ENCODE measurements at places on chromosomes 12 and 14.

- no peak for DNase-seq
These were observed 201.1 kb upstream of the TMEM260 start for GRCh38 chr14:56378475-56378877.

DNA sequence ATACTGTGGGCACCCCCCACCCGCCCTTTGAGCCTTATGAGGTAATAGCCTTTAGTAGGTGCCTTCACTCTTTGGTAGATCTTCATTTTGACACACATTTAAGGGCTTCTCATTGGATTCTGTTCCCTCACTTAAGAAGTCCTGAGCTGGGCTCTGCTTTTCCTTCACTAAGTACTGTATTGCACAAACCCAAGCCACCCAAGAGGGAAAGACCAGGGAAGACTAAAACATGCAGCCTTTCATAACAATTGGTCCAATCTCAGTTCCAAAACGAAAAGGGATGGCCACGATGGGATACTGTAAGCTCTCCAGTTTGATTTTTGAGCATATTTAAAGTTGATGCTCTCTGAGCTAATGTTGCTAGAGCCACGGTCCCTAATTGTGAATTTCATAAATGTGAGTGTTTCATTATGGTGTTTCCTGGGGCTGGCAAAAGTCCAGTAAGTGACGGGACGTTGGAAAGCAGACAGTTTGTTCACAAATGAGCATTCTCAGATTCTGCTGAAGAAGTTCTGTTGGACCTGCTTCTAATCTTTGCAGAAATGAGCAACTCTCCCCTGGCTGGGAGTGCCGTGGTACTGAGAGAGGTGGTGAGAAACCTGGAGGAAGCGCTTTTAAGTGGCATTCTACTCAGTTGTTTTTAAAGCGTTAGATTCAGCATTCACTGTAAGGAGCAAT lies 9.4 kb downstream of the SSPN start:
- DNase-seq: peak; percentile 58

GRCh38 chr14:68040633-68041369 lies 221.2 kb downstream of the RAD51B start:
- no peak for DNase-seq

- no peak for DNase-seq
These were observed 117.4 kb downstream of the FOXN3 start for GRCh38 chr14:89299587-89299986.

GRCh38 chr12:118237052-118237665 lies 101.2 kb downstream of the PEBP1 start:
- DNase-seq: no peak

DNA sequence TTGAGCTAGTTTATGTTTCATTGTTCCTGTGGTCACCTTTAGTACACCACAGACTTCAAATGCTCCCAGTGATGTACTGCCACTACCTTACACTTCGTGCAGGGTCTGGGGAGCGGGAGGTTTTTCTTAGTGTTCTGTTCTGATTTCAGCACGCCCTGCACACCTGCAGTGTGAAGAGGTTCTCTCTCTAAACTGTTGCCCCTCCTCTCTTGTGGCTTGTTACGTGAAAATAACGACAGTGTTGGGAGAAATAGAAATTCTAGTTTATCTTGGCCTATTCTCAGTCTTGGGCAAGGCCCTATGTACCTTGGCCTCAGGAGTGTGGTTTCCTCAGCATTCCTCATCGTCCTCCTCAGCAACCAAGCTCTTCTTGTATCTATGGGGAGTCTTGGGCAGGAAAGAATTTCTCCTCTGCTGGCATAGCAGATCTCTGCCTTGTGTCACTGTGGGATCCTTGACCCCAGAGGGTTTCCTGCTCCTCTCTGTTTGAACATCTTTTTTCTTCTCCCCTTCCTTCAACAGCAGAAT lies 48.6 kb downstream of the EIF2S3B start:
- no peak for DNase-seq

GRCh38 chr12:115870510-115870909 lies 407.0 kb downstream of the MED13L start:
- DNase-seq: no peak

DNA sequence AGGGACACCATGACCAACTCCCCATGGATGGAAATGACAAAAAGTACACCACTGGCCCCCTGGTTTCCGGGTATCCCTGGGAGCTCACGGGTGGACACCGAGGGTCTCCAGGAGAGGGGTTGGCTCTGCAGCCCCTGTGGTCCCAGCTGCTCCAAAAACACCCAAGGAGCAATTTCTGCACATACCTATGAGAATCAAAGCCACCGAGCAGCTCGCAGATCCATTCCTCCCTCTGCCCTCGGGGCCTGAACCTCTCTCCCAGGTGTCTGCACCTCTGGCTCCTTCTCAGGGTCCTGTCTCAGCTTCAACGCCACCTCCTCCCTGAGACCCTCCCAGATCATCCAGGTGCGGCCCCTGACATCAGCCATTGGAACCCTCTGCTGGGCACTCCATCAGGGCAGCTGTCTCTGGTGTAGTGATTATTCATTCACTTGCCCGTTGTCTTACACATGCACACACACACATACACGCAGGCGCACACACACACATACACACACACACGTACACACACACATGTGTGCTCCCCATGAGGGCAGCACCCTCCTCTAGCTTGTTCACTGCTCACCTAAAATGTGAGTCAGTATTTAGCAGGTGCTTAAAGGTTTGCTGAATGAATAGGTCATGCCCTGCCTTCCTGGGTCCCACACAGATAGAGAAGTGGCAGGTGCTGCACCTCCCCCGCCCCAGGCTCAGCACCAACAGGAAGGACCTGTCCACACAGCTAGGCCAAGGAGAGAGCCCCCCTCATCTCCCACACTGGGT lies 5.9 kb downstream of the RIMBP2 start:
- DNase-seq: no peak

GRCh38 chr14:58777541-58777979 lies 139.8 kb downstream of the DACT1 start:
- no peak for DNase-seq

DNA sequence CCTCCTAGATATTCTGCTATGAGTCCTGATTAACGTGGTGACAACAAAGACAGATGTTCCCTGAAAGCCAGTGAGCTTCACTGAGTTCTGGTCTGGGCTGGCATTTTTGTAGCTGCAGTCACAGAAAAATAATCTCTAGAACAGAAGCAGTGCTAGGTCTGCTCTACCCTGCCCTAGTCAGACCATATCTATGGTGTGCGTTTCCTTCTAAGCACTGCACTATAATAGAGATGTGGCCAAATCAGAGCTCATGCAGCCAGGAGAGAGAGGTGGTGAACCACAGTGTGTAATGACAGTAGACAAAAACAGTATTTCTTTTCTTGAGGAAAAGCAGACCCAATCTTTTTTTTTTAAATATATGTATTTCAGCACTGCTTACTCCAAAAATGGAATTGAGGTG lies 76.3 kb downstream of the CMAS start:
- DNase-seq: no peak

GRCh38 chr12:49969027-49969426 lies 3.7 kb upstream of the AQP6 start:
- DNase-seq: no peak

GRCh38 chr12:90038289-90038688 lies 329.7 kb upstream of the ATP2B1 start:
- DNase-seq: no peak

GRCh38 chr14:106491851-106492250 lies 965.5 kb downstream of the TMEM121 start:
- no peak for DNase-seq

- DNase-seq: no peak
These were observed 29.5 kb upstream of the CLMN start for GRCh38 chr14:95349241-95349640.

- no peak for DNase-seq
These were observed 138.0 kb upstream of the CRY1 start for GRCh38 chr12:107231303-107231702.

- no peak for DNase-seq
These were observed 205.1 kb upstream of the FSCB start for GRCh38 chr14:44712024-44712815.

DNA sequence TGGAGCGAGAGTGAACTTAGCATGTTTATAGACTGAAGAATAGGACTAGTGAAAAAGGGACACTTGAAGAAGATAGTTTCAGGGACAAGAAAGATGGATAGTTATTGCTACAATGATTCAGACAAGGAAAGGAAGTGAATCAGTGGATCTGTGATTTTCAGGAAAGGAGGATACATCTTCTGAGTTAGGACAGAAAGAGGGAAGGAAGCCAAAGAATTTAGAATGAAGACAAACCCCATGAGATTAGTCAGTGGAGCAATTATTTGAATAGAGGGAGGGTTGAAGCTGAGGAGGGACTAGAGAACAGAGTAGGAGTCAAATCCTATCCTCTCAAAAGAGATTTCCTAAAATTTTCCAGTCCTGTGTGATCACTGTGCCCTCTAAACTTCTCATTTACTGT lies 282.7 kb downstream of the AKAP6 start:
- no peak for DNase-seq

DNA sequence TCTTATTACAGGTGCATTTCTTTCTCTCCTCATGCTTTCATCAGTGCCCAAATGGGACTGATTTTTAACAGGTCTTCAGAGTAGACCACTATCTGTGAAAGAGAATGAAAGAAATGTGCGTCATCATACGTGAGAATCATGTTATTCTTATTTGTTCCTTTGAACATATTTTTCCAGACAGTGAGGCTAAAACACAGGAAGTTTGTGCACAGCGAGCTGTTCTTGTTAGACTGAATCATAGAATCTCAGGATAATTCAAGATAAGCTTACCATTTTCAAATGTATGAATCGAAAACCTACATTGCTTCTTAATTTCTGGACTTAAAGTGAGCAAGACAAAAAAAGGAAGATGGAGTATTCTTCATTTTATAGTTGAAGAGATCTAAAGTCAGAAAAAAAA lies 383.1 kb downstream of the EGLN3 start:
- DNase-seq: no peak

DNA sequence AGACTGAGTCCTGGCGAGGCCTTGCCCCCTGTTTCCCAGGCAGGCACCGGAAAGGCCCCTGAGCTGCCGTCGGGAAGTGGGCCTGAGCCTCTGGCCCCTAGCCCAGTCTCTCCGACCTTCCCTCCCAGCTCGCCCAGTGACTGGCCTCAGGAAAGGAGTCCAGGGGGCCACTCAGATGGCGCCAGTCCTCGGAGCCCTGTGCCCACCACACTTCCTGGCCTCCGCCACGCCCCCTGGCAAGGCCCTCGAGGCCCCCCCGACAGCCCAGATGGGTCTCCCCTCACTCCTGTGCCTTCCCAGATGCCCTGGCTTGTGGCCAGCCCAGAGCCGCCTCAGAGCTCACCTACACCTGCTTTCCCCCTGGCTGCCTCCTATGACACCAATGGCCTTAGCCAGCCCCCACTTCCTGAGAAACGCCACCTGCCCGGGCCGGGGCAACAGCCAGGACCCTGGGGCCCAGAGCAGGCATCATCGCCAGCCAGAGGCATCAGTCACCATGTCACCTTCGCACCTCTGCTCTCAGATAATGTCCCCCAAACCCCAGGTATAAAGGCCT lies 10.9 kb downstream of the TNS2 start:
- peak; percentile 48 for DNase-seq

DNA sequence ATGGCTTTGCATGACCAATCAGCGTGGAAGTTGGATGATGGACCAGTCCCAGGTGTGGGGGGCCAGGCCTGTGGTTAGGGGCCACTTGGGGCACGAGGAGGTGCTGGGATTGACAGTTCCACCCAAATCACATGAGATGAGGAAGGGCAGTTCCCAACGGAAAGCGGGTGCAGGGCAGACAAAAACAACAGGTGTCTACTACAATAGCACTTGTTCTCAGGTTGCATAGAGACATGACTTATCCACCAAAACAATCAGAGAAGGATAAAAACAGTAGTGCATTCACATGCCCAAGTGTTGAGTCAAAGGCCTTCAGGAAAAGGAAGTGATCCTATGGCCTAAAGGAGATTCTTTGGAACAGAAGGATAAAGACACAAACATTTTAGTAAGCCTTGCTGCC lies 14.6 kb upstream of the EIF2B2 start:
- DNase-seq: no peak
